ENCODE measurements at places on chromosomes 5 and 9.

DNA sequence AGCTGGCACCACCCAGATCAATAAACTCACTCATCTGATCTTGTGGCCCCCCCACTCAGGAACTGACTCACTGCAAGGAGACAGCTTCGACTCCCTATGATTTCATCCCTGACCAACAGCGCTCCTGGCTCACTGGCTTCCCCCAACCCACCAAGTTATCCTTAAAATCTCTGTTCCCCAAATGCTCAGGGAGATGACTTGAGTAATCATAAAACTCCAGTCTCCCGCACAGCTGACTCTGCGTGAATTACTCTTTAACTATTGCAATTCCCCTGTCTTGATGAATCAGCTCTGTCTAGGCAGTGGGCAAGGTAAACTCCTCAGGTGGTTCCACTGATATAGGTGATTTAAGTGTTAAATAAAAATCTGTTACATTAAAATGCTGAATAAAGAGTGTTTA is 1.9 kb upstream of the TRIM32 start:
- no peak for DNase-seq

- DNase-seq: no peak
Observed at GRCh38 chr9:78311075-78311474, 14.2 kb downstream of the PSAT1 start.

DNA sequence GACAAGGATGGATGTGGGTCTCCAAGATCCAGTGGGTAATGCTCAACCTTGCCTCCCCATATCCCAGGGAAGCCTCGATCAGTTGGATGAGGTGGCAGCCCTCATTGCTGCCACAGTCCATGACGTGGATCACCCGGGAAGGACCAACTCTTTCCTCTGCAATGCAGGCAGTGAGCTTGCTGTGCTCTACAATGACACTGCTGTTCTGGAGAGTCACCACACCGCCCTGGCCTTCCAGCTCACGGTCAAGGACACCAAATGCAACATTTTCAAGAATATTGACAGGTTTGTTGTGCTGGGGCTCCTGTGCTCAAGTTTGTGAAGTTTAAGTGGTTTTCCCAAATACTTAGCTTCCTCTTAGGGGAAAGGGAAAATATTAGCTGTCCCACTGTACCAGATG is 74.0 kb downstream of the WDR41 start:
- no peak for DNase-seq

GRCh38 chr5:135360278-135361274 is 38.5 kb downstream of the MACROH2A1 start:
- no peak for DNase-seq

DNA sequence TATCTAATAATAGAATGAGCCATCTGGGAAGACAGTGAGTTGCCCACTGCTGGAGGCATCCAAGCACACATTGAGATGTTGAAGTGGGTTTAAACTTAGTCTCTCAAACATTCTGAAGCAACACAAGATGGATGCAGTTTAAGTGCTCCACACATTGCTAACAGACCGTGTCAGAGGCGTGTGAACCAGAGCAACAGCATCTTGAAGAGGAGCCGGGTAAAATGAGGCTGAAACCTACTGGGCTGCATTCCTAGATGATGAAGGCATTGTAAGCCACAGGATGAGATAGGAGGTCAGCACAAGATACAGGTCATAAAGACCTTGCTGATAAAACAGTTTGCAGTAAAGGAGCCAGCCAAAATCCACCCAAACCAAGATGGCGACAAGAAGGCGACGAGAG is 73.5 kb upstream of the TMEM215 start:
- DNase-seq: no peak

DNA sequence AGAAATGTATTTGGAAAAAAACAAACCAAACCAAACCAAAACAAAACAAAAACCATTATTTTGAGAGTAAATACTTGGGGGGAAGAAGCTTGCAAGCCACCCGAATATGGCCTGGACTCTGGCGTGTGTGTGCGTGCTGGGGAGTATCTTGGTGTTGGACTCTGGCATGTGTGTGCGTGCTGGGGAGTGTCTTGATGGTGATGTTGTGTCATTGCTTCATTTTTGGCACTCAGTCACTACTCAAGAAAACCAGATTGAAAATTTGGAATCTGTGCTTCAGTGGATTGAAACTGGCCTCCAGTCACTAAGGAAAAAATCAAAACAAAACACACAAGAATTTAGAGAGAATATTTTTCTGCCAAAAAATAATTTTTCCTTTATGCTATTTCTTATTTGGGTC is 76.1 kb downstream of the ARRDC3 start:
- peak; percentile 79 for DNase-seq

DNA sequence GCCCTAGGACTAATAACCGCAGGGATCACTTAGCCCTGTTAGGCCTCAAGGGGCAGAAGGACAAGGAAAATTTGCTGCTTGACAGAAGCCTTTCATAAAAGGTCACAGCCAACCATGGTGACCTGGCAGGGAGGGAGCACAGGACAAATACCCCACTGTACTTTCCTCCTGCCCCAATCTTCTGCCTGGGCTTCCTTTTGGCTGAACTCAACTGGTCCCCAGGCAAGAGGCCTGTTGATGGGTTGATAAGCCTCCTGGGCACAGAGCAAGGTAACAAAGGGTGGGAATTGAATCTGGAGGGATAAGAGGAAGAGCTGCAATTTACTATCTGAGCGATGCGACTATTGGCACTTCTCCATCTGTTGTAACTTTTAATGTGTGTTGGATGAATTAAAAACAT is 392.9 kb downstream of the RASEF start:
- no peak for DNase-seq

GRCh38 chr5:71719063-71719964 is at the start of gene CARTPT:
TSS of gene CARTPT (plus strand) at chr5:71719275. CDS start at chr5:71719294, 19 bp downstream.
- no peak for DNase-seq

GRCh38 chr9:655875-656274 is 185.6 kb upstream of the DMRT1 start:
- DNase-seq: peak; percentile 86

- DNase-seq: no peak
Observed at GRCh38 chr9:130423272-130423671, 21.5 kb upstream of the ASS1 start.

DNA sequence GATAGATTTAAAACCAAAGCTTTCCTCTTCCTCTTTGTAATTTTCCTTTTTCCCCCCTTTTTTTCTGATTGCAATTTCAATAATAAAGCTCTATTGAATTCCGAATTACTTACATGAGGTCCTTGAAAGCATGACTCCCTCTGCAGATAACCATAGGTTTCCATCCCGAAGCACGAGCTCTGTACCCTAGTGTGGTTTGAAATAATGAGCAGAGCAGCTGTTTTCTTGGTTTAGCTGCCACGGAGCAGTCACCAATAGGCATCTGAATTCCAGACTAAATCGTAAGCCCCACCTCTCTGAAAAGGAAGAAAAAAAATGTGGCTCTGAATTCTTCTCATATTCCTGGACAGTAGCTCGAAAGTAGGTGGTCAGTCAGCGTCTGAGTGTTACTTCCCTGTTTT is 18.5 kb upstream of the GNE start:
- DNase-seq: peak; percentile 81

GRCh38 chr5:140996060-140996459 is 29.8 kb downstream of the PCDHAC2 start:
- peak; percentile 7 for DNase-seq

DNA sequence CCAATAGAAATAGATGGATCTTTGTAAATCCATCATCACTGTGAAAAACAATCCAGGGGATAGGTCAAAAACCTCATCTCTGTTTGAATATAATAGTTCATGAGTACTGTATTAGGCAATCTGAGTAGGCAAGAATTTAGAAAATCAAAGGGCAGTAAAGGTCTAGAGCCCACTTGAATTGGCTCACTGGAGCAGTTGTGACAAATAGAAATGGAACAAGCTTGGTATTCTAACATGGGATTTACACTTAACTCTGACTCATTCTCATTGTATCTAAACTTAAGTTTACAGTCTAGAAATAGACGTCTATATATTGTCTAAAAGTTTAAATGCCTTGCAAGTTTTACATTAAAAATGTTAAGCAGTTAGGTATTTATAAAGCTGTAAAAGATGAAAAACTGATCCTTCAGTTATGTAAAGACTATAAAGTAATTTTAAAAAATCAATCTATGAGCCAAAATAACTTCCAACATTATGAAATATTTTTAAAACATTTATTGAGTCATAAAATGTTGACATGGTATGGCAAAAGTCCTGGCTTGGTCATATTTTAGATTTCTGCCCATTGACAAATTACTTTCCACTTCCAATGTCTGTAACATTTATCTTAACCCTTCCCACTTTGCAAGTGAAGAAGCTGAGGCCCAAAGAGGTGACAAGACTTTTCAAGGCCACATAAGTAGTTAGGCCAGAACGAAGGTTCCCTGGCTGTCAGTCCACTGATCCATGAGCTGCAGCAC is 203.7 kb upstream of the NREP start:
- peak; percentile 52 for DNase-seq

- peak; percentile 81 for DNase-seq
Observed at GRCh38 chr5:172293054-172293744, 9.6 kb upstream of the UBTD2 start.

GRCh38 chr5:180600554-180601041 is 9.3 kb upstream of the SCGB3A1 start:
- no peak for DNase-seq

- DNase-seq: peak; percentile 59
Observed at GRCh38 chr9:136644593-136645351, 17.9 kb upstream of the EGFL7 start.

Data from cardiac fibroblast (primary cell).